ENCODE measurements at places on chromosomes 16 and 17.

DNA sequence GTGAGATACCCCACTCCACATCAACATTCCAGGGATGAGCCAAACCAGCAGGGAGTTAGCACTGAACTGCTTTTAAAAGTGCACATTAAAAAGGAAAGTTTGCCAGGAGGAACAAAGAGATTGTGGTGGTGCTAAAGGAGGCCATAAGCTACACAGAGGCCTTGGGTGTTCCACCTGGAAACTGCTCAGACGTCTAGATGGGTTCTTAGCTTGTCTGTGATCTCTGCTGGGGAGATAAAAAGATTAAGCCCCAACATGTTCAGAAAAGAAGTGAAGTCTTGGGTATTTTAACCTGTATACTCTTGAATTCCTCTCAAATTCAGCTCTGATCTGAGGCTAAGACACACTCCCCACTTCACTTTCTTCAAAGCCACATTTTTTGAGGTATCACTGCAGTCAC lies 10.4 kb downstream of the HAS3 start:
- DNase-seq, result no peak
- no peak overlapping the region for H3K4me3 ChIP-seq
- H3K27ac ChIP-seq, result peak overlapping the region; percentile 27
- H3K27me3 ChIP-seq, result no peaks in the 10 kb centered on the region
- peaks cover 69% of the 10 kb centered on the region for H3K36me3 ChIP-seq

GRCh38 chr17:29256735-29257466 lies 10.2 kb downstream of the CRYBA1 start:
- no peak overlapping the region for H3K4me3 ChIP-seq
- peaks cover 72% of the 10 kb centered on the region for H3K36me3 ChIP-seq
- H3K4me1 ChIP-seq, result peaks cover 52% of the 10 kb centered on the region
- no peaks in the 10 kb centered on the region for H3K27me3 ChIP-seq
- peak overlapping the region; percentile 76 for H3K27ac ChIP-seq

DNA sequence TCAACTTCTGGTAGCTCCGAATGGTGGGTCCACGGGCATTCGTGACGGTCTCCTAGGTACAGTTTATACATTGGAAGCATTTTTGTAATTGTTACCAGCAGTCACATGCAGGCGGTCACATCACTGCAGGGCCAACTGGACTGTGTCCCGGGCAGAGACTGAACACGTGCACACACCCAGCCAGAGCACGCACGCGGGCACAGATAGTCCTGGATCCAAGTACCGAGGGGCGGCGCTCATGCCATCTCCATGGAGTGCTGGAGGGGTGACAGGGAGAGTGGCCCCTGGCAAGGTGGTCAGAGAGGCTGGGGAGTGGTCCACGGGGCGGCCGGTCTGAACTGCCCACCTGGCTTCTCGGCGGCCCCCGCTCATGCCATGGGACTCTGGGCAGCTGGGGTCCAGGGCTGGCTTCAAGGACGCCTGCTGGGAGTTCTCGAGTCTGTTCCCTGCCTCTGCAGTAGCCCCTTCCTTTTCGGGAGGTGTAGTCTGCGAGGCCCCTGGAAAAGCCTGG lies 34.2 kb downstream of the BAIAP2 start:
- H3K4me3 ChIP-seq, result no peak overlapping the region
- no peaks in the 10 kb centered on the region for H3K27me3 ChIP-seq
- no peaks in the 10 kb centered on the region for H3K36me3 ChIP-seq
- no peak for DNase-seq

DNA sequence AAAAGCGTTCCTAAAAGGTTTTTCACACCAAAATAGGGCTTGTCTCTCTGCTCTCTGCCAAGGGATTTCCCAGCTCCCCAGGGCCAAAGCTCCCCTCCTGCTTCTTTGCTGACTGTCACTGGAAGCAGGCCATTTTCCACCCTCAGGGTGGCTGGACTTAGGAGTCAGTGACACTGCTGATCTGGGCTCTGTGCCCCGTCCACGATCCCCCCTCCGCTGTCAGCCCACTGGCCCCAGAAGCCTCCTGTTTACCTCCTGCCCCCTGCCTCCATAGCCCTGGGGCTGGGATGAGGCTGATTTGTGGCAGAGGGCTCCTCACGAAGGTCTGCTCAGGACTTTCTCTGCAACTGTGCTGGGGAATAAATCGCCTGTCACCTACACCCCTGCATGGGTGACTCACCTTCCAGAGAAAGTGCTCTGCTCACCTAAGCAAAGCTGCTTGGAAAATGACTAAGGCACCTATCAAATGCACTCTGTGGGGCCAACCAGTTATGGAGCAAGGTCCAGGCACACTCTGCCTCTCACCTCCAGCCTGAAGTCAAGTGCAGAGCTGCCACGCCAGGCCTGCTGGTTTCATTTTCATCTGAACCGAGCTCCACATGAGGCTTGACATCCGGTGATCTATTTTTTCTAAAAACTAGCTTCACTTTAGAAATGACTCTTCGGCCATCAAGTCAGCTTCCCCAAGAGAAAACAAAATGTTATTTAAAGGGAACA lies 4.9 kb downstream of the MAP3K14 start:
- peak overlapping the region; percentile 95 for H3K27ac ChIP-seq
- peak overlapping the region; percentile 93 for H3K4me3 ChIP-seq
- DNase-seq, result peak; percentile 84
- H3K36me3 ChIP-seq, result peaks cover 90% of the 10 kb centered on the region
- peaks cover 70% of the 10 kb centered on the region for H3K4me1 ChIP-seq

- no peak overlapping the region for H3K27ac ChIP-seq
- H3K36me3 ChIP-seq, result peaks cover 4% of the 10 kb centered on the region
These were observed 79.5 kb upstream of the GNG13 start for GRCh38 chr16:879986-880385.

DNA sequence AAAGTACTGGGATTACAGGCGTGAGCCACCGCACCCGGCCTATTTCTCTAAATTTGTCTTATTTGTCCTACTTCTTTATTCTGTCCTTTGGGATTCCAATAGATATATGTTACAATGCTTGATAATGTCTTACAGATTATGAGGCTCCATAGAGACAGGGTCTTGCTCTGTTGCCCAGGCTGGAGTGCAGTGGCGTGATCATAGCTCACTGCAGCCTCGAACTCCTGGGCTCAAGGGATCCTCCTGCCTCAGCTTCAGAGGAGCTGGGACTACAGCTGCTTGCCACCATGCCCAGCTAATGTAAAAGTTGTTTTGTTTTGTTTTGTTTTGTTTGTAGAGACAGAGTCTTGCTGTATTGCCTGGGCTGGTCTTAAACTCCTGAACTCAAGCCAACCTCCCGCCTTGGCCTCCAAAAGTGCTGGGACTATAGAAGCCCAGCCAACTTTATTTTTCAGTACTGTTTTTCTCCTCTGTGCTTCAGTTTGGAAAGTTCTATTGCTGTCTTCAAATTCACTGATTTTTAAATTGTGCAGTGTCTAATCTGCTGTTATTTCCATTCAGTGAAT lies 10.3 kb downstream of the ANKRD13B start:
- H3K27me3 ChIP-seq, result no peaks in the 10 kb centered on the region
- no peaks in the 10 kb centered on the region for H3K36me3 ChIP-seq
- peaks cover 8% of the 10 kb centered on the region for H3K4me1 ChIP-seq
- no peak overlapping the region for H3K27ac ChIP-seq
- no peak overlapping the region for H3K4me3 ChIP-seq

GRCh38 chr16:69935278-69935711 lies 15.8 kb upstream of the CLEC18A start:
- H3K4me1 ChIP-seq, result no peaks in the 10 kb centered on the region
- no peak overlapping the region for H3K27ac ChIP-seq
- DNase-seq, result no peak
- H3K4me3 ChIP-seq, result no peak overlapping the region
- no peaks in the 10 kb centered on the region for H3K27me3 ChIP-seq

GRCh38 chr16:73124665-73125375 lies 76.9 kb upstream of the ZFHX3 start:
- H3K4me3 ChIP-seq, result no peak overlapping the region
- peaks cover 5% of the 10 kb centered on the region for H3K27me3 ChIP-seq
- H3K36me3 ChIP-seq, result no peaks in the 10 kb centered on the region
- DNase-seq, result no peak
- peaks cover 9% of the 10 kb centered on the region for H3K4me1 ChIP-seq

GRCh38 chr17:27396941-27397340 lies 59.3 kb upstream of the KSR1 start:
- no peak for DNase-seq
- no peak overlapping the region for H3K27ac ChIP-seq
- no peaks in the 10 kb centered on the region for H3K4me1 ChIP-seq

DNA sequence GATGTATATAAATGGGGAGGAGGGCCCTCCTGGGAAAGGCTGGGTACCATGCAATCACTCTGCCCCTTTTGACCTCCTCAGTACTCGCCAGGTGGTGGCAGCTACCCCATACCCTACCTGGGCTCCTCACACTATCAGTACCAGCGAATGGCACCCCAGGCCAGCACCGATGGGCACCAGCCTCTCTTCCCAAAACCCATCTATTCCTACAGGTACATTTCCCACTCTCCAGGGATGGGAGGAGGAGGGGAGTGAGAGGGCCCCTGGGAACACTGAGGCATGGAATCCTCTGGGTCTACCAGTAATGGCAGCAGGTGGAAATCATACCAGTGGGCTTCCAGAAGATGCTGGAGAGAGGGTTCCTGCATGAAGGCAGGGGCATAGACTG lies 22.9 kb downstream of the FOXN1 start:
- H3K4me1 ChIP-seq, result no peaks in the 10 kb centered on the region
- H3K4me3 ChIP-seq, result no peak overlapping the region
- DNase-seq, result no peak
- no peaks in the 10 kb centered on the region for H3K27me3 ChIP-seq

GRCh38 chr17:32274643-32275042 lies 9.0 kb downstream of the RHBDL3 start:
- H3K4me1 ChIP-seq, result no peaks in the 10 kb centered on the region
- H3K27ac ChIP-seq, result no peak overlapping the region
- H3K27me3 ChIP-seq, result peaks cover 32% of the 10 kb centered on the region
- H3K36me3 ChIP-seq, result no peaks in the 10 kb centered on the region
- no peak overlapping the region for H3K4me3 ChIP-seq
- no peak for DNase-seq

- H3K4me3 ChIP-seq, result no peak overlapping the region
- H3K27me3 ChIP-seq, result no peaks in the 10 kb centered on the region
- peaks cover 5% of the 10 kb centered on the region for H3K36me3 ChIP-seq
- H3K27ac ChIP-seq, result no peak overlapping the region
These were observed 60.7 kb downstream of the OR1D5 start for GRCh38 chr17:3002538-3003295.

GRCh38 chr17:46273541-46274236 lies 21.2 kb upstream of the LRRC37A start:
- DNase-seq, result no peak
- no peak overlapping the region for H3K27ac ChIP-seq
- no peaks in the 10 kb centered on the region for H3K36me3 ChIP-seq
- H3K4me1 ChIP-seq, result no peaks in the 10 kb centered on the region
- no peak overlapping the region for H3K4me3 ChIP-seq

GRCh38 chr17:40551091-40551878 lies 14.0 kb downstream of the CCR7 start:
- DNase-seq, result peak; percentile 40
- H3K4me3 ChIP-seq, result no peak overlapping the region
- peaks cover 100% of the 10 kb centered on the region for H3K4me1 ChIP-seq
- H3K27me3 ChIP-seq, result no peaks in the 10 kb centered on the region
- H3K36me3 ChIP-seq, result peaks cover 54% of the 10 kb centered on the region
- peak overlapping the region; percentile 4 for H3K27ac ChIP-seq

DNA sequence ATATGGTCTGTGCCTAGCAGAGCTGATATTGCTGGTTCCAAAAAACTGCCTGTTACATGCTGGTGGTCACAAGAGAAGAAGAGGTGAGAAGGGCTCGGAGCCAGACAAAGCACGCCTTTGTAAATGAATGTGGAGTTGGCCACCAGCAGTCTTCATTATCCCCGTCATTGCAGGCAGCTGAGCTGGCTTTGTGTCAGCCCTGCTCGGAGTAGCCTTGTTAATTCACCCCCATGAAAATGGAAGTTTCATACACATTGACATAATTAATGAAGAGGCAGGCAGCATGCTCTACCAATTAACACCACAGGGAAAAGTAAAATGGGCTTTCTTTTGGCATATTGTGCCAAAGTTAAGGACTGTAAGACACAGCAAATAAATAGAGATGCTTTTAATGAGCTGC lies 113.7 kb upstream of the RBFOX1 start:
- no peak overlapping the region for H3K27ac ChIP-seq
- no peaks in the 10 kb centered on the region for H3K4me1 ChIP-seq
- H3K36me3 ChIP-seq, result no peaks in the 10 kb centered on the region
- DNase-seq, result no peak

- no peak overlapping the region for H3K4me3 ChIP-seq
- no peak overlapping the region for H3K27ac ChIP-seq
- H3K27me3 ChIP-seq, result no peaks in the 10 kb centered on the region
- no peaks in the 10 kb centered on the region for H3K36me3 ChIP-seq
These were observed 12.5 kb downstream of the SLC43A2 start for GRCh38 chr17:1616101-1616500.

All from activated T-cell treated with anti-CD3 and anti-CD28 coated beads, Interleukin-2, amount 50 U/mL, for 24 hours (primary cell).